ENCODE measurements at places on chromosomes 11 and 22. TPM values are rescaled to one million over a fixed set of nuclear protein-coding genes. Genes with fewer than 3 reads are reported as not detected.

DNA sequence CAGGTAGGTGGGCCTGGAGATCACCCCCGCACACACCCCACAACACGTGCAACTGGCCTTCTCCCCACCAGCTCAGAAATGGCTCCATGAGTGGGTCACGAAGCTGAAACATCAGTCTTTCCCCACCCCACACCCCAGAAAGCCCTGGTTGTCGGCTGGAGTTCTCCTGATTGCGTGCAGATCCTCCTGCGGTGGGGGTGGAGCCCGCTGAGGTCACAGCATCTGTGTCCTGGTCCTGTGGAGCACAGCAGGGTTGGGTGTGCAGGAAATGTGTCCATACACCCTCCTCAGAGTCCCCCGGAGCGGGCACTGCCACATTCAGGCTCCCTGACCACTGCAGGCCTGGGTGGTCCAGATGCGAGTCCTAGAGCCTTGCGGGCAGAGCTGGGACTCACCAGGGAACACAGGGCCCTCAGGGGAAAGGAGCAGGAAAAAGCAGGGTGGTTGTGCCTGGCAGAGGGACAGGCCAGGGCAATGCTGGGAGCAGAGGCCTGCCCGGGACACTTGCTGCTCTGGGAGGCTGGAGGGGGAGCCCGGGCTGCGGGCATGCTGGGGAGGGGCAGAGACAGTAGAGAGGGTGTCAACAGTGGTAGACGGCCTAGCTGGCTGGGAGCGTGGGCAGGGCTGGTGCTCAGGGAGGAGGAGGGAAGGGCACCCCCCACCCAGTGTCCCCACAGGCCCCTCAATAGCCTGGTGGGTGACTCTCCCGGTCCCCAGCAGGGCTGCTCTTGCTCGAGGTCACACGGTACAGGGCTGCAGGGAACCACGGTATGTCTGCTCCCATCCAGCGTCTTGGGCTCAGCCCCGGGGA is 42.4 kb upstream of the PPARA start:
- no peak for DNase-seq

DNA sequence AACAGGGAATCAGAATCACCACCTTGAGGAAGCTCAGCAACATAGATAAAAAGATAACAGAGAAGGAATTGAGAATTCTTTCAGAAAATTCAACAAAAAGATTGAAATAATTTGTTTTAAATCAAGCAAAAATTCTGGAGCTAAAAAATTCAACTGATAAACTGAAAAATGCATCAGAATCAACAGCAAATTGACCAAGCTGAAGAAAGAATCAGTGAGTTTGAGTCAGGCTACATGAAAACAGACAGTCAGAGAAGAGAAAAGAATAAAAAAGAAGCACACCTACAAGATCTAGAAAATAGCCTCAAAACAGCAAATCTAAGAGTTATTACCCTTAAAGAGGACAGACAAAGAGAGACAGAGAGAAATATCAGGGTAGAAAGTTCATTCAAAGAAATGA is 28.8 kb downstream of the BTG4 start:
- DNase-seq: no peak

DNA sequence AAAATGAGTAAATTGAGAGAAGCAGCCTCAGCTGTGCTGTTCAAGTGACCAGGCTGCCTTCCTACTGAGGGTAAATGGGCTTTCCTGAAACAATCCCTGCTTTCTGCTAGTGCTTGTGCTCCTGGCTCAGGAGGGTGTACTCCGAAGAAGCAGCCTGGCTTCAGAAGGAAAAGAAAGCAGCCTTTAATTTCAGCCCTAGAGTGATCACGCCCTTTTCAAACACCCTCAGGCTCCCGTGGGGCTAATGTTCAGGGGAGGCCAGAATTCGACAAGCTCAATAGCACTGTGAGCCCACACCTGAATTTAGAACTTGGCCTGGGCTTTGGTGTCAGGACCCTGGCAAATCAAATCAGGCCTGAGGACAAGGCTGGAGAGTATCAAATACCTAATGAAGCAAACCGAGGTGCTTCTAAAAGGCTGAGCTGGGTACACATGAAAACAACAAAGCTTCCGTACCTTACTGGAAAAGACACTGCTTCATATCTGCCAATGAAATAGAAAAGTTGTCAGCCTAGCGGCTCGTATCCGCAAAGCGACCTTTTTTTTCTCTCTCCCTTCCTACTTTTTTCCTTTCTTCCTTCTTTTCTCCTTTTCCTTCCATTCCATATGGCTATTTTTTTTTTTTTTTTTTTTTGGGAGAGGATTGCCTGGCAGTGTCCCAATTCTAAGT is 387.8 kb downstream of the SOX6 start:
- DNase-seq: peak; percentile 5

DNA sequence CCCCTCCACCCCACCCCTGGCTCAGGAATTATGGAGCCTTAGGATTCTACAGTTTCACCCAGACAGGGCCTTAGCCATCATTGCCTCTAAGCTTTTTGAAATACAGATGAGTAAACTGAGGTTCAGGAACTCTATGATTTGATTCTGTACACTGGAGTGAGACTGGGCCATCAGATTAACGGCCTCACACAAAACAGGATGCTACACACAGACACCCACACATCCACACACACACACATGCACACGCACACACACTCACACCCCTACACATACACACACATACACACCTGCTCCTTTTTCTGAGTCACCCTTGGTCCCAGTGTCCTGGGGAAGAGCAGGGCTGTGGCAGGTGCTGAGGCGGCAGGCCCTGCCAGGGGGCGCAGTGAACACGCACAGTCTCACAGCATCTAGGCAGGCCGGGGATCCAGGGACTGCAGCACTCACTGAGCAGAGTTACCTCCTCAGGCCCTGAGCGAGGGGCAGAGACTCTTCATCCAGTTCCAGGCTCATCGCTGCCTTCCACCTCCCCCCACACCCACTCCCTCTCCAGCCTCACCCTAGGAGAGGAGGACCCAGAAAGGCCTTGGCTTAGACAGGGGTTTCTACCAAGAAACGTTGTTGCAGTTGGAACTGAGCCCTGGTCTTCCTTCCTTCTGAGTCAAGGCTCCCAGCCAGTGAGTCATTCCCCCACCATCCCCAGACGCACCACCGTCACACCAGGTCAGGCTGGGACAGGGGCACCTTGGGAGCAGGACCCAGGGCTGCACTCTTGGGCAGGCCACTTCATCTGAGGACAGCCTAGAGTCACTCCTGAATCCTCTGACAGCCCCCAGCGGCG is 89.8 kb upstream of the PARVA start:
- DNase-seq: peak; percentile 38

- DNase-seq: peak; percentile 76
Measured at GRCh38 chr11:45899448-45900174, 7.5 kb downstream of the FREY1 start.

GRCh38 chr11:32259641-32260081 is 168.8 kb downstream of the RCN1 start:
- DNase-seq: no peak

DNA sequence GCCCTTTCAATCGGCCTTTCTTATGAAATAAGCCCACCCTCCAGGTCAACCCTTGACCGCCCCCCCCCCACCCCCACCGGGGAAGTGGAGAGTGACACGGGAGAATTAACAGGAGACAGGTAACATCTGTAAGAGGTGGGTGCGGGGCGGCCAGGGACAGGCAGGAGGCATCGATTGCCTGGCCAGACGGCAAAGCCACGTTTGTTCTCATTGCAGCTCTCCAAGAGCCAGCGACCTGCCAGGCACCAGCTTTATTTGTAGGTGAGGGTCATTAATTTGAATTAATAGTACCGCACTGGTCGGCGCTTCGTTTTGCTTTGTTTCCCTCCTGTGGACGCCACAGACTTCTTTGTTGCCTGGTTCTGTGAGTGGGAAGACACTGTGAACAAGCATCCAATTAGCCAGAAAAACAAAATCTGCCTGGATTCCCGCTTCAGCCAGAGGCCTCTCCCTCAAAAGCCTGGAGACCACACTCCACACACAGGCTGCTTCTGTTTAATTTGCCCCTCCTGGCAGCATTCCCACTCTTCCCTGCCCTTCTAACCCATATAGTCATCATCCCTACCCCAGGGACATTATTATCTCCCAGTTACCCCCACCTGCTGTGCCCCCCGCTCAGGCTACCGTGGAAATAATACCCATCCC is 104.5 kb upstream of the OPCML start:
- no peak for DNase-seq

DNA sequence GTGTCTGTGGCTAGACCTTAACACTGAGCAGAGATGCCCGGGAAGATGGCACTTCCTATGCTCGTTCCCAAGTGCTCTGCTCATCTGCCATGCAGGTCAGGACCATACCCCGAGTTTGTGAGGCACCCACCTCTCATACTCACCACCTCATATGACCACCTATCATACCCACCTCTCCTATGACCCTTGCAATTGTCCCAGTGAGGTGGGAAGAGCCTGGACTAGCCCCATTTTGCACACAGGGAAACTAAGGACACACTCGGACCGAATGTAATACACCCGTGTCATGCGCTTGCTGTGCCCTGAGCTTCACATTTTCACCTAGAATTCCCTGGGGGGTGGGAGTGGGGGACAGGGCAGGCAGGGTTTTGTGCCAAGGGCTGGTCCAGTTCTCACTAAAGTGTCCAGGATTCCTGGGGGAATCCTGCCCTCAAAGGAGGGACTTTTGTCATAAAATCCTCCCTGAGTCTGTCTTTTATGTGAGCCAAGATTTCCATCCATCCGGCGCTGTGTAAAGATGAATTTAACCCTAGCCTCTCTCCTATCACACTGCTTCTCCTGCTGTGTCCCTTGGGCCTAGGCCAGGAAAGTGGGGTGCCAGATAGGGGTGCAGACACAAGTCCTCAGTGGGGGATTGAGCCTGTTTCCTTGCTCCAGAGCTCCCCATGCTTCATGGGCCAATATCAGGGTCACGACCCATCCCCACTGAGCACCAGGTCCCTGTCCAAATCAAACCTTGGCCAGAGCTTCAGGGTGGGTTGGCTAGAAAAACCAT is 20.0 kb downstream of the TPBGL start:
- no peak for DNase-seq

GRCh38 chr11:123184531-123184930 is 10.5 kb downstream of the CLMP start:
- DNase-seq: no peak

DNA sequence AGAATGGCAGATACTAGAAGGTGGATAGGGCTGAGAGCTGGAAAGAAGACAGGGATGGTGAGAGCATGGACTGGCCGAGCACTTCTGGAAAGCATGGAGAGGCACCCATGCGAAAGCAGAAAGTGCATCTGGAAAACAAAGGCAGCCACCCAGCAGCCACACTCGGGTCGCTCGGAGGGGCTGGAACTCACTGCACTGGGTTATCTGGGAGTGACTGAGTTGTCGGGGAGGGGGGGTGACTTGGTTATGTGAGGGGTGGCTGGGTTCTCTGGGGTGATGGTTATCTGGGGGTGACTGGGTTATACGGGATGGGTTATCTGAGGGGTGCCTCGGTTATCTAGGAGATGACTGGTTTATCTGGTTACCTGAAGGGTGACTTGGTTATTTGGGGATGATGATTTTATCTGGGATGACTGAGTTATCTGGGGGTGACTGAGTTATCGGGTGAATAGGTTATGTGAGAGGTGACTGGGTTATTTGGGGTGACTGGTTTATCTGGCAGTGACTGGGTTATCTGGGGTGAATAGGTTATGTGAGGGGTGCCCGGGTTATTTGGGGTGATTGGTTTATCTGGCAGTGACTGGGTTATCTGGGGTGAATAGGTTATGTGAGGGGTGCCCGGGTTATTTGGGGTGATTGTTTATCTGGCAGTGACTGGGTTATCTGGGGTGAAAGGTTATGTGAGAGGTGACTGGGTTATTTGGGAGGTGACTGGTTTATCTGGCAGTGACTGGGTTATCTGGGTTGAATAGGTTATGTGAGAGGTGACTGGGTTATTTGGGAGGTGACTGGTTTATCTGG is 2.6 kb upstream of the PANX2 start:
- DNase-seq: no peak

CCDC89 gene
- total RNA-seq: not detected

TRIM51 gene
- not detected for total RNA-seq

CRYBA4 gene
- total RNA-seq: not detected

NPAS4 gene
- total RNA-seq: 0.63 TPM

MARK2 gene
- 42.4 TPM for total RNA-seq

FXYD6 gene
- 113 TPM for total RNA-seq

CDHR5 gene
- not detected for total RNA-seq

Data from neural crest cell (in vitro differentiated cells).